ENCODE measurements at places on chromosomes 12 and 14. TPM values are rescaled to one million over a fixed set of nuclear protein-coding genes. Genes with fewer than 3 reads are reported as not detected.

The IFT81 gene
- polyA plus RNA-seq, result 1.8 TPM

The ZC2HC1C gene
- polyA plus RNA-seq, result 1.2 TPM

The AKAP5 gene
- 0.56 TPM for polyA plus RNA-seq

The C12orf60 gene
- polyA plus RNA-seq, result 1.6 TPM

The ACVRL1 gene
- polyA plus RNA-seq, result 13.5 TPM

The COX14 gene
- 81.9 TPM for polyA plus RNA-seq

The PAPLN gene
- 20.3 TPM for polyA plus RNA-seq

The NAA25 gene
- polyA plus RNA-seq, result 5.9 TPM

The TULP3 gene
- 4.7 TPM for polyA plus RNA-seq

DNA sequence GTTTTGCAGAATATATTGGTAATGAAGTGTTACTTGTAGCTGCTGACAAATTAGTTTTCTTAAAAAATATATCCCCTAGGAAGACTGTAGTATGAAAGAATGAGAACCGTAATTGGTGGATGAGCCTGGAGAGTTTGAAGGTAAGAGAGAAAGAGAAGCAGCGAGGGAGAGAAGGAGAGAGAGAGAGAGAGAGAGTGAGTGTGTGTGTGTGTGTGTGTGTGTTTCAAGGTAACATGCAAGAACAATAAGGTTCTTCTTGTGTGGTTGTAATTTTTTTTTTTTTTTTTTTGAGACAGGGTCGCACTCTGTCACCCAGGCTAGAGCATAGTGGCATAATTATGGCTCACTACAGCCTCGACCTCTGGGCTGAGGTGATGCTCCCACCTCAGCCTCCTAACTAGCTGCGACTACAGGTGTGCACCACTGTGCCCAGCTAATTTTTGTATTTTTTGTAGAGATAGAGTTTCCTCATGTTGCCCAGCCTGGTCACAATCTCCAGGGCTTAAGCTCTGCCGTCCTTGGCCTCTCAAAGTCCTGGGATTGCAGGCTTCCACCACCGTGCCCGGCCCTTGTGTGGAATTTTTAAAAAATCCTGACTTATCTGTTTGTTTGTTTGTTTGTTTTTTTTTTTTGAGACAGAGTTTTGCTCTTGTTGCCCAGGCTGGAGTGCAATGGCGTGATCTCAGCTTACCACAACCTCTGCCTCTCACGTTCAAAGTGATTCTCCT lies 73.7 kb downstream of the RASSF3 start:
- DNase-seq, result no peak

GRCh38 chr12:117343296-117343695 lies 18.1 kb downstream of the NOS1 start:
- no peak for DNase-seq

GRCh38 chr12:5230861-5231260 lies 187.2 kb downstream of the KCNA5 start:
- DNase-seq, result no peak

GRCh38 chr12:50985322-50985721 lies 33.0 kb downstream of the HIGD1C start:
- no peak for DNase-seq

GRCh38 chr14:38016497-38016896 lies 191.2 kb upstream of the SSTR1 start:
- DNase-seq, result no peak

GRCh38 chr14:66092748-66093147 lies 393.4 kb upstream of the CCDC196 start:
- no peak for DNase-seq

DNA sequence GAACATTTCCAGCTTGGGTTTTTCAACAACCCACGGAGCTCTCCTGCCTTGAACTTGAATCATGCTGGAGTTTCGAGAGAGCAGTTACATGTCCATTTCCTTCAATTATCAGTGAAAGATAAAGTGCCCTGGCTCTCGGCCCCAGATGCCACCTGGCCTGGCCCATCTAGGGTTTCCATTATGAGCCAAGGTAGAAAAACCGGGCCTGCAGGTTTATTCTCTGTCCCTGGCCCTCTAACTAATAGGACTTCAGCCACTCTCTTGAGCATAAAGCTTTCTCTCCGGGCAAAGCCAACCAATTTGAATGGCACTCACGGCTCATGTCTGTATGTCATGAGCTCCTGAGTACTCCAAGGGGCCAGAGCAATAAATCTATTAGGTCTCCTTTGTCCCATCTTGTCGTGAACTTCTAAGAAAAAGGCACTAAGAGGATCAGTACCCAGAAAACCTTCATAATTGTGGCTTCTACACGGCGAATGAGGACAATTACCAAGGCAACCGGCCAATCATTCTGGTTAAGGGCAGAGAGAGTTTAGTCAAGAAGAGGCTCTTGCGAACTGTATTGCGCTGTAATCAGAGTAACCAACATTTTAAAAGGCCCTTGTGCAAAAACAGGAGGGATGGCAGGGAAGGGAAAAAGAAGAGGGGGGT lies 392.3 kb downstream of the MED13L start:
- DNase-seq, result no peak

GRCh38 chr12:28569698-28570411 lies 379.6 kb downstream of the CCDC91 start:
- no peak for DNase-seq

DNA sequence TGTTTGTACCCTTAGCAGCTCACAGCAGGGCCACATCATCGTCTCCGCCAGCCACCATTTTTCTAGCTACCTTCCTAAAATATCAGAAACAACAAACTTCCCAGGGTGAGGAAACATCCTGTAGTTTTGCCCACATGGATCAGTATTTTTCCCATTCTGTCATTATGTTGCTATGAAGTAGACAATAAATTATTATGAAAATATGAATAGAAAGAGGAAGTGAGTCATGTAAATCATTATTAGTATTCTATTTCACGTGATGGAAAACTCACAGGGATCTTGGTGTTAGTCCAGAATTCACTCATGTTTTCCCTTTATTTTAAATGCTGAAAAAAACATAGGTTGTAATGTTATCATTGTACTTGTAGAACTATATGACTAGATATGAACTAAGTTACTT lies 319.4 kb downstream of the SYT1 start:
- no peak for DNase-seq

- no peak for DNase-seq
Measured at GRCh38 chr12:46983393-46983793, 96.0 kb upstream of the PCED1B start.

DNA sequence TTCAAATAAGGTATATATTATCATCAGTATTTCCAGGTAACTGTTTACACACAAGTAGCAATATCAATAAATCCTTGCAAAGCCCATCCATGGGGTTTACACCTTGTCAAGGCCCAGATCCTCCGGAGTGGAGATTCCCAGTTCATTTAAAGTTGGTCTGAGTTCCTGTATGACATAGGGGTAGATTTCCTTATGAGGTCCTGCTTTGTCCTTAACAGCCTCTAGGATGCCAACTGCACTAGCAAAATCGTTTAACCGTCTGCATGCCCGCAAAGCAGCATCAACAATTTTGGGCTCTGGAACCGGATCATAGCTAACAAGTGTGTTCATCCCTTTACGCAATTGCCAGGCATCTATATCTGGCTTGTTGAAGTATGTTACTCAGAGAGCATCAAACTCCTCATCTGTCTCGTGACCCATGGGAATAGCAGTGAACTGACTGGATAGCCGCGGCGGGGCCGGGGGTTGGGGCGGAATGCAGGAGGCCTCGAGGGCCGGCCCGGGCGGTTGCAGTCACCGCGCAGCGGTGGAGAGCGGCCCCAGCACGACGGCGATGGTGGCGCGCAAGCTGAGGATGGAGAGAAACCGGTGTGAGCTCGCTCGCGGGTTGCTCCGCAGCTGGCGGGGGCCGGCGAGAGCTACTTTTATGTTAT lies 30.6 kb upstream of the FBXO34 start:
- DNase-seq, result no peak

DNA sequence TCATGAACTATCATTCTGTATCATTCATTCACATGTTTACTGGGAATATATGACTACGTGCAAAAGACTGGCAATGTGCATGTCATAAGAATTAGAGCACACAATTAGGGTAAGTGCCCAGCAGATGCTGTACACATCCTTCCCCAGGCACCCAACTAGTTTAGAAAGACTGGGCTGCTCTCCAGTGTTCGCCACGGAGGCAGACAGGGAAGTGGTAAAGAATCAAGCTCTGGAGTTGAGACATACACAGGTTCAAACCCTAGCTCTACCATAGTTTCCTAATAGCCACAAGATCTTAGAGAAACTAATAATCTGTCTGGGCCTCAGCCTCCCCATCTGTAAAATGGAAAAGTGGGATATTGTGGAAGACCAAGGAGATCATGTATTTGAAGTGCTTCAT lies 6.8 kb downstream of the TMCC3 start:
- no peak for DNase-seq

- DNase-seq, result no peak
Measured at GRCh38 chr12:2475984-2476383, 318.8 kb upstream of the FKBP4 start.

GRCh38 chr12:79678306-79678705 lies 12.5 kb downstream of the PAWR start:
- no peak for DNase-seq
